ENCODE measurements at places on chromosomes 4 and X. TPM values are rescaled to one million over a fixed set of nuclear protein-coding genes. Genes with fewer than 3 reads are reported as not detected.

GRCh38 chr4:117898496-117898895, 135.8 kb upstream of the NDST3 start:
- no peaks in the 10 kb centered on the region for H3K27me3 ChIP-seq
- no peaks in the 10 kb centered on the region for H3K36me3 ChIP-seq
- H3K27ac ChIP-seq: no peak overlapping the region
- no peak for DNase-seq
- H3K4me1 ChIP-seq: no peaks in the 10 kb centered on the region

The GRIA3 gene
- 2.8 TPM for total RNA-seq

GRCh38 chr4:84547211-84547610, 35.7 kb upstream of the CDS1 start:
- no peak for DNase-seq
- no peaks in the 10 kb centered on the region for H3K4me1 ChIP-seq
- no peaks in the 10 kb centered on the region for H3K27me3 ChIP-seq
- H3K27ac ChIP-seq: no peak overlapping the region
- H3K36me3 ChIP-seq: no peaks in the 10 kb centered on the region

- no peak overlapping the region for H3K4me3 ChIP-seq
- H3K27me3 ChIP-seq: no peaks in the 10 kb centered on the region
- DNase-seq: no peak
- H3K36me3 ChIP-seq: no peaks in the 10 kb centered on the region
Measured at GRCh38 chrX:114500622-114501021, 83.3 kb upstream of the HTR2C start.

- H3K36me3 ChIP-seq: no peaks in the 10 kb centered on the region
- no peaks in the 10 kb centered on the region for H3K4me1 ChIP-seq
- H3K27me3 ChIP-seq: no peaks in the 10 kb centered on the region
Measured at GRCh38 chrX:43961699-43962098, 11.5 kb downstream of the NDP start.

The PPARGC1A gene
- 1.7 TPM for total RNA-seq

The ADH6 gene
- not detected for total RNA-seq

DNA sequence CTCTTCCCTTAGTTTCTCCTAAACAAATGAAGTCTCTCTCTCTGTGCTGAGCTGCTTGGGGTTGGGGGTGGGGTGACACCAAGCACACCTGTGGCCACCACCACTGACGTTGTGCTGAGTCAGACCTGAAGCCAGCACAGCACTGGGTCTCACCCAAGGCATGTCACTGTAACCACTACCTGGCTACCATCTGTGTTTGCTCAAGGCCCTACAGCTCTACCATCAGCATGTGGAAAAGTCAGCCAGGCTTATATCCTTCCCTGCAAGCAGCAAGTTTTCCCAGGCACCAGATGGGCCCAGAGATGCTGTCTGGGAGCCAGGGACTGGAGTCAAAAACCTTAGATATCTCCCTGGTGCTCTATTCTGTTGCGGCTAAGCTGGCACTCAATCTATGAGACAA, 6.9 kb downstream of the CXCL10 start:
- no peak overlapping the region for H3K27ac ChIP-seq
- no peak overlapping the region for H3K4me3 ChIP-seq
- no peaks in the 10 kb centered on the region for H3K36me3 ChIP-seq
- no peaks in the 10 kb centered on the region for H3K27me3 ChIP-seq
- no peaks in the 10 kb centered on the region for H3K4me1 ChIP-seq

Data from ascending aorta (tissue), 2 donors.